ENCODE measurements at places on chromosomes 7 and 10.

GRCh38 chr10:119250641-119251314, 43.4 kb downstream of the GRK5 start:
- H3K36me3 ChIP-seq, result no peaks in the 10 kb centered on the region
- peak; percentile 87 for DNase-seq
- H3K27ac ChIP-seq, result peak overlapping the region; percentile 92
- peaks cover 69% of the 10 kb centered on the region for H3K4me1 ChIP-seq
- no peaks in the 10 kb centered on the region for H3K27me3 ChIP-seq

- no peaks in the 10 kb centered on the region for H3K4me1 ChIP-seq
- DNase-seq, result no peak
- H3K27ac ChIP-seq, result no peak overlapping the region
- H3K4me3 ChIP-seq, result no peak overlapping the region
These were observed 21.0 kb downstream of the SUFU start for GRCh38 chr10:102524746-102525145.

- H3K4me1 ChIP-seq, result no peaks in the 10 kb centered on the region
- no peak overlapping the region for H3K4me3 ChIP-seq
- H3K27ac ChIP-seq, result no peak overlapping the region
- H3K27me3 ChIP-seq, result no peaks in the 10 kb centered on the region
- no peak for DNase-seq
These were observed 99.2 kb downstream of the CPXM2 start for GRCh38 chr10:123792248-123792978.

- H3K36me3 ChIP-seq, result no peaks in the 10 kb centered on the region
- no peak overlapping the region for H3K27ac ChIP-seq
- peak; percentile 50 for DNase-seq
These were observed 1092.4 kb downstream of the LRMDA start for GRCh38 chr10:76523791-76524351.

DNA sequence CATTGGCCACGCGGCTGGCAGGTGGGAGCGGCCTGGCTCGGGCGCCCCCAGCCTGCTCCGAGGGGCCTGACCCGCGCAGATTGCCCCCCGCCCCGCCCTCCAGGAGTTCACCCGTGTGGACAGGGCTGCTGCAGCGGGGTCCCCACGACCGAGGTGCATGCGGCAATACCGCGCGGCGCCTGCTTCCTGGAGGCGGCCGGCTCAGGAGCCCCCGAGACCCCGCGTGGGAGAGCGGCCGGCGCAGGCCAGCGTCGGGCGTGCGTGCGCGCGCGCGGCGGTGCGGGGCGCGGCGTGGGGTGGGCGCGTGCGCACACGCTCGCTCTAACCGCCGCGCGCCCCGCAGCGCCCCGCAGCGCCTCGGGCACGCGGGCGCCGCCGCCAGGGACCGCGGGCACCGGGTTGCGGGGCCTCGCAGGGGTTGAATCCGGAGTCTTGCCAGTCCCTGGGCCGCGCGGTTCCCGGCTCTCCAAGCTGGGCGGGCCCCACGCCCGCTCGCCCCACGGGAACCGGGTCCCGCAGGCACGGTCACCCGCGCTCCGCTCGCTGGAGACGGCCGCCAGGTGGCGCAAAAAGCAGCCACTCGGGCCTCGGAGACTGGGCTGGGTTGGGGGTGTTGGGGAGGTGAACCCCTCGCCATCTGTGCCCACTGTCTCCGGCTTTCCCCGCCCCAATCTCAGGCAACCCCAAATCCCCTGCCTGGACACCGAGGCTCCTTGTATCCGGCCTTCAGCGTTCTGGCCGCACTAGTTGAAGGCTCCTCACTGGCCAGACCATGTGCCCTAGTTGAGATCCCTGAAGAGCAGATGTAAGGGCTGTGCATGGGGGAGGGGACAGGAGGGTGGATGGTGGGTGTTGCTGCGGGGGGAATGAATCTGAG, 1.3 kb upstream of the ACHE start:
- no peaks in the 10 kb centered on the region for H3K36me3 ChIP-seq
- no peak overlapping the region for H3K27ac ChIP-seq
- DNase-seq, result no peak
- no peaks in the 10 kb centered on the region for H3K4me1 ChIP-seq
- peaks cover 30% of the 10 kb centered on the region for H3K27me3 ChIP-seq

GRCh38 chr10:80870282-80870681, 332.6 kb downstream of the SH2D4B start:
- no peaks in the 10 kb centered on the region for H3K4me1 ChIP-seq
- H3K27ac ChIP-seq, result no peak overlapping the region
- no peaks in the 10 kb centered on the region for H3K36me3 ChIP-seq
- no peak for DNase-seq
- no peaks in the 10 kb centered on the region for H3K27me3 ChIP-seq
- H3K4me3 ChIP-seq, result no peak overlapping the region

GRCh38 chr10:5959142-5959541, 18.2 kb downstream of the IL15RA start:
- no peaks in the 10 kb centered on the region for H3K27me3 ChIP-seq
- H3K4me1 ChIP-seq, result no peaks in the 10 kb centered on the region
- no peaks in the 10 kb centered on the region for H3K36me3 ChIP-seq
- no peak overlapping the region for H3K27ac ChIP-seq
- no peak for DNase-seq

DNA sequence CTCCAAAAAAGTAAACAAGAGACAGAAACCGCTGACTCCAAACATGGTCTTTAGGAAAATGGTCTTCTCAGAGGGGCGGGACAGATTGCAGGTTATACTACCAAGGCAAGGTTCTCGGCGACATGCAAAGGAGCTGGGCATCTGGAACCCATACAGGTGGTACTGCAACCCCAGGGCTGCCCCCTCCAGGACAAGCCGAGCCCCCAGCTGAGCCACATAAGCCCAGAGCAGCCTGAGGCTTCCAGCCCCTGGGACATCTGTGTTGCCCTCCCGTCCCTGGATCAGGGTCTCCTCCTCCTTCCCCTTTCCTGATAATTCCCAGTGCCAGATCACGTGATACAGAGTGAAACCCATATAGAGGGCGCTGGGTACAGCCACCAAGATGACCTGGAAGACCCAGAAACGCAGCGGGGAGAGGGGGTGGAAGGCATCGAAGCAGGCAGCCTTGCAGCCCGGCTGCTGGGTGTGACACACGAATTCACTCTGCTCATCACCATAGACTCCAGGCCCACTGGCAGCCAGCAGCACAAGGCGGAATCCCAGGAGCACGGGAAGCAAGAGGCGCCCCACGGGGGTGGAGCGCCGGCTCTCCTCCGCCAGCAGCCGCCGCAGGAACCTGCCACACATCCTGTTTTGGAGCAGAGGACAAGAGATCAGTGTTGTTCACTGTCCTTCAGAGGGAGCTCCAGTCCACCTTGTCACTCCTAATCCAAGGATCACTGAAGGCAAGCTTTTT, at the start of gene GJC3:
TSS of gene GJC3 (minus strand) at position 627 of the 736 bp plus-strand sequence. CDS start at position 627, 0 bp downstream.
- H3K36me3 ChIP-seq, result no peaks in the 10 kb centered on the region
- H3K4me3 ChIP-seq, result no peak within 1 kb of the TSS
- no peaks in the 10 kb centered on the region for H3K4me1 ChIP-seq
- H3K27me3 ChIP-seq, result peaks cover 15% of the 10 kb centered on the region

DNA sequence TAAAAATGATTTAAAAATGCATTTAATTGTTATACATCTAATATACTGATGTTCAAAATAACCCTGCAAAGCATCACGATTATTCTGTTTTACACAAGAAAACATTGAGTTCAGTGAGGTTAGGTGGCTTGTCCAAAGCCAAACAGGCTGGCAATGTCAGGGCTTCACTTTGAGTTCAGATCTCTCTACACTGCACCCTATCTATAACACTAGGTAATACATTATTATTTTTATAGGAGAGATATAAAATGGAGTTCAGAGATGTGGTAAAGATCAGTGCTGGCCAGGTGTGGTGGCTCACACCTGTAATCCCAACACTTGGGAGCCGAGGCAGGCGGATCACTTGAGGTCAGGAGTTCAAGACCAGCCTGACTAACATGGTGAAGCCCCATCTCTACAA, 165.9 kb upstream of the MYO3A start:
- no peaks in the 10 kb centered on the region for H3K4me1 ChIP-seq
- no peak overlapping the region for H3K4me3 ChIP-seq
- no peak overlapping the region for H3K27ac ChIP-seq
- H3K36me3 ChIP-seq, result no peaks in the 10 kb centered on the region

DNA sequence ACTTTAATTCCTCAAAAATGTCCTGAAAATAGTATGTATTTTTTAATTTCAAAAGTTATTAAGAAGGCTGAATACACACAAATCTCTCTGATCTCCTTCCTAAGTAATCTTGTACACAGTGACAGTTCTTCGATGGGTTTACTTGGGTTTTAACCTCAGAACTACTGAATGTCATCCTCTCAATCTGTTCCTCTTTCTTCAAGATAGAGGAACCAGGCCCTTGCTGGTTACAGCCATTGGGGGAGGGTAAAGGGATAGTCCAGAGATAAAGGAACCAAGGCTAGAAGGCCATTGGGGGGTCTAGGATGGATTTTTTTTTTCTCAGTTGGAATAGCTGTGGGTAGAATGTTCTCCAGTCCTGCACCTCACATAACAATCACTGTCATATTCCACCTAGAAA, 224.9 kb downstream of the SKIDA1 start:
- no peak overlapping the region for H3K27ac ChIP-seq
- no peaks in the 10 kb centered on the region for H3K4me1 ChIP-seq
- no peak overlapping the region for H3K4me3 ChIP-seq
- DNase-seq, result no peak
- no peaks in the 10 kb centered on the region for H3K27me3 ChIP-seq

DNA sequence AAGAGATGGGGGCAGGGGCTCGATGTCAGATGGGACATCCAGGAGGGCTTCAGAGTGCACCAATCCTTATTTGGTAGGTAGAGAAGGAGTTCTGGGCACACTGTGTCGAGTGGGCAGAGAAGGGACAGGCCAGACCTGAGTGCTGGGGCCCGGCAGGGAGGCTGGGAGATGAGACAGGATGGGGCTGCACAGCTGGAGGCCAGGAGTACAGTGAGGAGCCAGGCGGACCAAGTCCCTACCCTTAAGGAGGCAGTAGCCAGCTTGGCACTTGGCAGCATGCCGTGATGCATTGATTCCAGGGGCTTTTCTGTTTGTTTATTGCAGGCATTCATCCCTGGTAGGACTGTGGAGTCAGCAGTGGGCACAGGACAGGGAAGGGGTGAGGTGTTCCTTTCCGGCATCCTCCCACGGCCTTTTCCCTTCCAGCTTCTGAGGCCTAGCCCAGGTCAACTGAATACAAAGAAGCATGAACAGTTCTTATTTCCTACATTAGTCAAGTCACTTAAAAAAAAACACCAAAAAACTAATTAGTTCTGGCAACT, 168.8 kb upstream of the CDCA7L start:
- H3K4me3 ChIP-seq, result no peak overlapping the region
- H3K4me1 ChIP-seq, result no peaks in the 10 kb centered on the region
- DNase-seq, result no peak
- H3K36me3 ChIP-seq, result no peaks in the 10 kb centered on the region
- no peaks in the 10 kb centered on the region for H3K27me3 ChIP-seq
- no peak overlapping the region for H3K27ac ChIP-seq

- H3K4me1 ChIP-seq, result peaks cover 6% of the 10 kb centered on the region
- H3K27ac ChIP-seq, result no peak overlapping the region
- no peaks in the 10 kb centered on the region for H3K27me3 ChIP-seq
- H3K36me3 ChIP-seq, result peaks cover 3% of the 10 kb centered on the region
- no peak for DNase-seq
These were observed 5.8 kb upstream of the PPP3CB start for GRCh38 chr10:73501651-73502050.

GRCh38 chr10:14447094-14447839, 116.5 kb upstream of the FRMD4A start:
- no peak overlapping the region for H3K4me3 ChIP-seq
- no peak overlapping the region for H3K27ac ChIP-seq
- H3K36me3 ChIP-seq, result no peaks in the 10 kb centered on the region
- H3K4me1 ChIP-seq, result no peaks in the 10 kb centered on the region
- H3K27me3 ChIP-seq, result no peaks in the 10 kb centered on the region

GRCh38 chr10:95116869-95117269, 47.6 kb upstream of the CYP2C8 start:
- no peaks in the 10 kb centered on the region for H3K4me1 ChIP-seq
- H3K27ac ChIP-seq, result no peak overlapping the region
- no peaks in the 10 kb centered on the region for H3K36me3 ChIP-seq
